Femur (tissue), 1 donor: ENCODE measurements at places on chromosomes 4 and X.

- no peak for DNase-seq
These were observed 16.0 kb downstream of the RAB40A start for GRCh38 chrX:103503163-103503852.

DNA sequence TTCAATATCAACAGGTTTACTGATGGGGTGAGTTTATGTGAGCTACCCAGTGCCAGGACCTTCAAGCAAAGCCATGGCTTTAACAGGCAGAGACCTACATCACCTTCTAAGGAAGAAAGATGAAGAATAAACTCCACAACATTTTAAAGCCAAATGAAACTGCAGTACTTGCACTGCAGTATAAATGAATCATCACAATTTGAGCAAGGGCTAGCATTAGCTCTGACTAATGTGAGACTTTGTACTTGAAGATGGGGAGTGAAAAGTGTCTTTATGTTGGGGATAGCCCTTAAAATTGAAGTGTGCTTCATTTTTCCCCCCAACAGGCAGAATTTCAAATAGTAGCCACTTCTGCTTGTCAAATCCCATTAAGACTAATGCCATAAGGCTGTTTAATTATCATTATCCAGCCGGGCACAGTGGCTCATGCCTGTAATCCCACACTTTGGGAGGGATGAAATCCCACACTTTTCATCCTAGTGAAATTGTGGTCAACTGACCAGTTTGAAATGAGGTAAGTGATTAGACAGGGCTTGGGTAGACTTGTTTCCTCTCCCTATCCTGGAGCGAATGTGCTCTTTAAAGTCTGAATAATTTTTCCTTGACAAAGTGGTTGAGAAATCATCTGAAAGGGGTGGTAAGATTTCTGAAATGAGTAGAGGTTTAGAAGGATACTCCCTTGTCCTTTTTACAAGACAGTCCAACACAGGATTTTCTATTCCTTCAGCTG is 27.2 kb upstream of the GPR34 start:
- no peak for DNase-seq

GRCh38 chr4:24970191-24970590 is 57.3 kb upstream of the CCDC149 start:
- no peak for DNase-seq

GRCh38 chr4:139919521-139919920 is 234.5 kb downstream of the MAML3 start:
- DNase-seq = peak; percentile 56

- DNase-seq = no peak
These were observed 22.1 kb downstream of the NUDT6 start for GRCh38 chr4:122900314-122900713.

DNA sequence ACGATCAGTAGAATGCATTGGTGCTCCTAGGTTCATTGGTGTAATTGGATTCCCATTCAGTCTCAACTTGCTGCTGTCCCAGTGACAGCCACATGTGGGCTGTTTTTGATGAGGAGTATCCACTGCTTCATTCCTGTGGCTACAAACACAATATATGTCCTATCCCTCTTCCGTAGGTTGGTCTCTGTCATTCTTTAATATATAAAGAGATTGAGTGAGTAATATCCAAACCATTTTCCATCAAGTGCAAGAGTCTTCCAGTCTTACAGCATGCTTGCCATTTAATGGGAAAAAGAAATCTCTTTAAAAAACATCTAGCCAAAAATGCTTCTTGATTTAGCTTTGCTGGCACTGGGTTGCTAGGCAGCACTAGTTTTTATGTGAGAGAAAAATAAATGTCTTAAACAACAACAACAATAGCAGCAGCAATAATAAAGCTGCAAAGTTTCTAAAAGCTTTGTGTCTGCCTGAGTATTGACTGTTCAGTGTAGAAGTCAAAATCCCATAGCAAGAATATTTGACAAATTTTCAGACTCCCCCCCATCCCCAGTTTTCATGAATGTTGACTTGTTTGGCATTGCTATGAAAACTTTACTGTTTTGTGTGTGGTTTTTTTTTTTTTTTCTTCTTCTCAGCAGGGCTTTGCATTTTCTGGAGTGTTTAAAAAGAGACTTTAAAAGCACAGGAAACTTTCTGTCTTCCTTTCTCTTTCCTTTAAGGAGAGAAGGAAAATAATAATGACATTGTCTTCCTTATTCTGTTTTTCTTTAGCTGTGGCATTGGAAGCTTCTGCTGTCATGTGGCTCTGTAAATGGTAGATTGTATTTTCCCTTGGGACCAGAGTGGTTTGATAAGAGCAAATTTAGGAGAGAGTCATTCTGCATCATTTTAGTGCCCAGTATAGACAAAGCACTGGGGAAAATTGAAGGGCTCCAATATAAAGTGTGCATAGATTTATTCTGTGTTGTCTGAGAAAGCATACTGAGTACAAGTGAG is 244.3 kb downstream of the ARHGAP10 start:
- no peak for DNase-seq

DNA sequence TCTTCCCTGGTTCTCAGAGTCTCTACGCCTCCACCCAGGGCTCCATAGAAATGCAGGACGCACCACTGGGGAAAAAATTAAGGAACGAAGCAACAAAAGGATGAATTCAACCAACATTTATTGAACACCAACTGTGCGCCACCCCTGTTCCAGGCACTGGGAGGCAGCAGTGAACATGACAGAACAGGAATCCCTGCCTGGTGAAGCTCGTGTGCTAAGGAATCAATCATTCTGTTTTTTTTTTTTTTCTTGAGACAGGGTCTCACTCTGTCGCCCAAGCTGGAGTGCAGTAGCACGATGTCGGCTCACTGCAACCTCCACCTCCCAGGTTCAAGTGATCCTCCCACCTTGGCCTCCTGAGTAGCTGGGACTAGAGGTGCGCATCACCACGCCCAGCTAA is 1.9 kb upstream of the FTSJ1 start:
- no peak for DNase-seq

DNA sequence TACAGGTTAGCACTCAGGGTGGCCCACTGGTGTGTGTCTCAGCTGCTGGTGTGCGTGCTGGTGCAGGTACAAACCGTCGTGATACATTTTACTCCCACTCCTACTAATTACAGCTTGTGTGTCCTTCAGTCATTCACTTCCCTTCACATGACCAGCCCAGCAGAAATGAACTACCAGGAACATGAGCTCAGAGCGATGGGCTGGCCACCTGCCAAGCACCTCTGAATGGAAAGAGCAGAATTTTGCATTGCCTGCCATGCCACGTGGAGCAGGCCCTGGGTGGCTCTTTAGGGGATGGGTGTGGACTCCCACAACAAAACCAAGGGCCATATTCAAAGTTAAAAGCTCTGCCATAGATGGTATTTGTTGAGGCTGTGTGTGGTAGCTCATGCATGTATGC is 58.9 kb upstream of the PGM2 start:
- DNase-seq = peak; percentile 56

DNA sequence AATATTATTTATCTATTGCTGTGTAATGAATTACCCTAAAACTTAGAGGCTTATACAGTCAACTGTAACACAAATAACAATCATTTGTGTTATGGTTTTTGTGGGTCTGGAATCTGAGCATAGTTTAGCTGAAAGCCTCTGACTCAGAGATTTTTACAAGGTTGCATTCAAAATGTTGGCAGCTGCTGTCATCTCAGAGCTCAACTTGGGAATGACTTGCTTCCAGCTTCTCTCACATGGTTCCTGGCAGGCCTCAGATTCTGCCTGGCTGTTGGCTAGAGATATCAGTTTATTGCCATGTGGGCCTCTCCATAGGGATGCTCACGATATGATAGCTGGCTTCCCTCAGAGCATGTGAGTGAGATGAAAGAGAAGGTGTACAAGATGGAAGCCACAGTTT is 70.2 kb upstream of the BRWD3 start:
- no peak for DNase-seq

GRCh38 chr4:173489514-173489913 is 40.5 kb downstream of the HAND2 start:
- DNase-seq = no peak
